ENCODE measurements at places on chromosomes 11 and 22.

DNA sequence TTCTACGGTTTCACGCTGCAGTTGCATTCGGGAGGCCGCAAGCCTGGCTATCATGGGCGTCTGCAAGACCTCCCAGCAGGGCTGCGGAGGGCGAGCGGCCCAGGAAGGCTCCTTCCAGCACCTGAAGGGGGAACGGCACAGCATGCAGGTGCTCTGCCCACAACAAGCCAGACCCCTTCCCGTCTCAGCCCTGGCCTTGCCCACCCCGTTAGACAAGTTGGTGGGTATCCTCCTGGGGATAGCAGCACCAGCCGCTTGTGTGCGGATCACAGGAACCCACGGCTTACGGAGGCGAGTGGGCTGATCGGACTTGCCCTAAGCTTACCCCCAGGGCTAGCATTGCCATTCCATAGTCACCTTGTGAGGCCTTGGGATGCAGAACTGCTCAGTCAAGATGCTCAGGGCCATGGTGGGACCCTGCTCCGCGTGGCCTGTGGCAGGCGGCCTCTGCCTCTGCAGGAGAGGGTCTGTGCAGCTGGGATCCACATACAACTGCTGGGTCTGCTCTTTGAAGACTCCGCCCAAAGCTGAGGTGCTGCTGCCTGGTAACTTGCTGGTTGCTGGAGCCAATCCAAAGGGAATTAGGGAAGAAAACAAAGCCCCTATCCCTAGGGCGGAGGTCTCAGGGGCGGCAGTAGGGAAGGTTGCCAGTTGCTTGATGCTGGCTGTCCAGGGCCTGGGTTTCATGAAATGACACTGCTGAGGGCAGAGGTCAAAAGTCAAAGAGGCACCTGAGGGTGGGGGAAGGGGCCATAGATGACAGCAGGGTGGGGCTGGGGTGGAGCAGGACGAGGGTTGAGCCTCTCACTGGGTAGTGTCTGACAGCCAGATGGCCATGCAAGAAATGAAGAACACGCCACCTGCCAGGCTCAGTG lies 1.4 kb upstream of the OSBPL5 start:
- DNase-seq = peak; percentile 67

- DNase-seq = no peak
These were observed 766.2 kb upstream of the LRRC4C start for GRCh38 chr11:42225664-42226063.

DNA sequence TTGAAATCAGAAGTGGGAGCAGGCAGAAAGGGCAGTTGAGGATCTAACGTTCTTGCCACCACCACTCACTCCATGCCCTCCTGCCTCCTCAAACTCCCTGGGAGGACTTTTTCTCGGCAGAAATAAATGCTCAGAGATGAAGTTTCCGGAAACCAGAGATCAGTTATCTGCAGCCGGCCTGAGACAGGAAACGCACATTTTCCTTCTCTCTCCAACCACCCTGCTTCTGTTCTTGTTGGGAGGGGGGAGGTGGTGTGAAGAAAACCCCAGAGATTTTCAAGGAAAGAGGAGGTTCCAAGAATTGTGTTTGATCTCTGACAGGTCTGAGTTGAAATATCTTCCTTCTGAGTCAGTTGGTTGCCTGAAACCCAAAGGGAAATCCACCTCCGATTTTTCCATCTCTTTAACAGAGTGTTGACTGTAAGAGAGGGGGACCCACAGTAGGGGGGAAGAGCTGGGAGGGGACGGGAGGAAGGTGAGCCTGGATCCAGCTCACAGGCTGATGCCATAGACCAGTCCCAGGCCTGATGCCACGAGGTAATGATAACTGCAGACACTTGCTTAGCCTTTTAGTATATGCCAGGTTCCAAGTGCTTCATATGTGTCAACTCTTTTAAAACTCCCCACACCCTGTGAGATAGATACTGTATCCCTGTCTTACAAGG lies 100.8 kb downstream of the TRAF6 start:
- DNase-seq = no peak

DNA sequence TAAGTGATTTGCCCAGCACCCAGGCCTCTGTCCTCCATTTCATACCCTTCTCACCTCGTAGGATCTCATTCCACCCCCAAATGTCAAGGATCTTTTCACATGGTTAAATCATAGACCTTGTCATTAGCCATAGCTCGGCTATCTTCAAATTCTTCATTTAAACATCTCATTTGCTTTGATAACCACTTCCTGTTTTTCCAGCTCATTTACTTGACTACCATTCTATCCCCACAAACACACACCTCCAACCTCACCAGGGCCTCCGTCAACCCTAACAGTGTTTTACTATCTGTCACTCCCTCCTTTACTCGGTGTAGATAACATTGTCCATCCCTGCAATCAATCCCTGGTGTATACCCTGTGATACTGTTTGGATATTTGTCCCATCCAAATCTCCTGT lies 36.8 kb upstream of the LARGE1 start:
- DNase-seq = no peak

GRCh38 chr22:48639896-48640748 lies 1187.6 kb downstream of the BRD1 start:
- no peak for DNase-seq

DNA sequence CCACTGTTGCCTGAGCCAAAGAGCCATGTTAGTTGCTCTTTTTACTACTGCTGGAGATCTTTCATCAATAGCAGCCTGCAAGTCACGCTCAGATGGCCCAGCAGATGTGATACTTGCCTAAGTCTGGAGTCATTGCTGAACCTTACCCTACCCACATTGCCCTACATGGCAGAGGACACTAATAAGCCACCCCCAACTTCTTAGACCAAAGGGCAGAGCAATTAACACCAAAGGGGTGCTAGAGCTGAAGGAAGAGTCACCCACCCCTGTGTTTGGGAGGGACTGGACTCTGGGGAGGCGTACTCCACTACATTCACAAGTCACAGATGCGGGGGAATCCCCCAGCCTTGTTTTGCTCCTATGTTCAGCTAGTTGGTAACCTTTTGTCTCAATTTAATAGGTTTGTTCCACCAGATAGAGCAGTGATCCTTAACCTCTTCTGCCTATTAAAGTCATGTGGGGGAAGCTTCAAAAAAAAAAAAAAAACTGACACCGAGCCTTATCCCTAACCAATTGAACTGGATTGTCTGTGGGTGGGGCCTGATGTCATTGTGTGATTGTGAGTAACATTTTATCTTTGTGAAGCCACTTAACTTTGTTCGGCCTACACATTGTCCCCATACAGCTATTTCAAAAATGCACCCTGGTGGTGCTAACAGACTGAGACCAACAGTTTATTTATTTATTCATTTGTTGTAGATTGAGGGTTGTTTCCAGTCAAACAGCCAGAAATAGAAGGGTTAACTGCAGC lies 13.1 kb downstream of the ADM start:
- DNase-seq = no peak

DNA sequence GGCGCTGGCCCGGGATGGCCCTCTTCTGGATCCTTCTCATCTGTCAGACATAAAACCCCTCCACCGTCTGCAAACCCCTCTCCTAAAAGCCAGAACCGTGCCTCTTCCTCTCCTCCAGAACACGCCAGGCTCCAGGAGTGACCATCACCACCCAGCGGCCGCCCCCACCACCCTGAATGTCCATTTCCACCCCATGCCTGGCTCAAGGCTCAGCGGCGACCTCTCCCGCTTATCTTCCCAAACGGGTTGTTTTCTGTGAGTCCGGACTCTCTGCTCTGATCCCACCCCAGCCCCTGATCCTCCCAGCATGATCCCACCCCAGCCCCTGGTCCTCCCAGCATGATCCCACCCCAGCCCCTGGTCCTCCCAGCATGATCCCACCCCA lies 37.6 kb downstream of the CELSR1 start:
- no peak for DNase-seq

DNA sequence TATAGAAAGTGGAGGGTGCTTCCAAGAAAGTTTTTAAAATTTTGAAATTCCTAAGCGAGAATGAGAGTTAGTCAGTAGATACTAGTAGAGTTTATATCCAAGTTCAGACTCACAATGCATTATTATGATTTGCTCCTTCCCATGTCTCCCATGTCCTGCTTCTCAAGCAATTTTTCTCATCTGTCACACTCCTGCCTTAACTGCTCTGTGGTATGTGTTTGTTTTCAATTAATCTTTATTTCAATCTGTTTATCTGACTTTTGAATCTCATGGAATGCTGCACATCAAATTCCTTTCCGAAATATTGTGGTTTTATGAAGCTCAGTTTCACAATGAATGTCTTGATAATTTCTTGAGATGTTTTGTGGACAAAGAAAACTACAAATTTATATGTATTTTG lies 18.1 kb downstream of the THY1 start:
- DNase-seq = no peak

DNA sequence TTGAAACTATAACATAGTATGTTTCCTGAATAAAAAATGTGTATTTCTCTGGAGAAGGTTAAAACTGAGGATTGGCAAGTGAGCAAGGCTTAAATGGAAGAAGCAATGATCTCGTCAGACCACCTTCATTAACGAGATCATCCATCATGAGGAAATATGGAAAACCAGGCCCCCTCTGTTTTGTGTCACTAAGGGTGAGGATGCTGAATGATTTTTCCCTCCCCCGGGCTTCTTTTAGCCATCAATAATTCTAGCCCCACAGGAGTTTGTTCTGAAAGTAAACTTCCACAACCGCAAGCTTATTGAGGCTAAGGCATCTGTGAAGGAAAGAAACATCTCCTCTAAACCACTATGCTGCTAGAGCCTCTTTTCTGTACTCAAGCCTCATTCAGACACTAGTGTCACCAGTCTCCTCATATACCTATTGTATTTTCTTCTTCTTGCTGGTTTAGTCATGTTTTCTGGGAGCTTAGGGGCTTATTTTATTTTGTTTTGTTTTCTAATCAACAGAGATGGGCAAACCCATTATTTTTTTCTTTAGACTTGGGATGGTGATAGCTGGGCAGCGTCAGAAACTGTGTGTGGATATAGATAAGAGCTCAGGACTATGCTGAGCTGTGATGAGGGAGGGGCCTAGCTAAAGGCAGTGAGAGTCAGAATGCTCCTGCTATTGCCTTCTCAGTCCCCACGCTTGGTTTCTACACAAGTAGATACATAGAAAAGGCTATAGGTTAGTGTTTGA lies 5.8 kb upstream of the HBE1 start:
- DNase-seq = no peak

- no peak for DNase-seq
These were observed 54.1 kb upstream of the B3GAT1 start for GRCh38 chr11:134466156-134466555.

DNA sequence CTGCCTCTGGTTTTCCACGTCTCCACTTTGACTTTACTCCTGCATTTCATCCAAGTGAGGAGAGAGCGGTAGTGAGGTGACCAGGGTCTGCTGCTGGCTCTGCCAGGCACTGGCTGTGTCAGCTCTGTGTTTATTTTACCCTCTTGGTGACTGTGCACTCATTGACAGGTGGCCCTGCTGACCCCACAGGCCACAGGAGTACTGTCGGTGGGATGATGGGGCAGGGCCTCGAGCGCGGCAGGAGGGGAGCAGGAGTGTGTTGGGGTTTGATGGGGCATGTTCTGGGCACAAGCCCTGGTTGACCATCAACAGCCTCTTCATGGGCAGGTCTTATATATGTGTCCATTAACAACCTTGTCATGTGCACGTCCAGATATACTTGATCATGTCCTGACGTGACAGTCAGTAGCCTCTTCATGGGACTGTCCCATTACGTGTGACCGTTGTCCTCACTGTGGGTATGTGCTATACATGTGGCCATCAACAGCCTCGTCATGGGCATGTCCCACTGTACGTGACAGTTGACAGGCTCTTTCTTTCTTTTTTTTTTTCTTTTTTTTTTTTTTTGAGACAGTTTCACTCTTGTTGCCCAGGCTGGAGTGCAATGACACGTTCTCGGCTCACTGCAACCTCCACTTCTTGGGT lies 31.4 kb upstream of the ACR start:
- DNase-seq = no peak

DNA sequence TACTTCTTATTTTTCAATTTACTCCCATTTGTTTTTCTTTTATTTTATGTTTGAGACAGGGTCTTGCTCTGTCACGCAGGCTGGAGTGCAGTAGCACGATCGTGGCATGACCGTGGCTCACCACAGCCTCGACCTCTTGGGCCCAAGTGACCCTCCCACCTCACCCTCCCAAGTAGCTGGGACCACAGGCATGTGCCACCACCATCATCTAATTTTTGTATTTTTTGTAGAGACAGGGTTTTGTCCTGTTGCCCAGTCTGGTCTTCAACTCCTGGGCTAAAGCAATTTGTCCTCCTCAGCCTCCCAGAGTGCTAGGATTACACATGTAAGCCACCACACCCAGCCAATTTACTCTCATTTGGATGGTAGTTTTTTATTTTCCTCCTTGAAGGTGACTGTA lies 679.3 kb upstream of the CCDC179 start:
- DNase-seq = no peak

- DNase-seq = no peak
These were observed 110.5 kb downstream of the ZNF280B start for GRCh38 chr22:22397875-22398524.

DNA sequence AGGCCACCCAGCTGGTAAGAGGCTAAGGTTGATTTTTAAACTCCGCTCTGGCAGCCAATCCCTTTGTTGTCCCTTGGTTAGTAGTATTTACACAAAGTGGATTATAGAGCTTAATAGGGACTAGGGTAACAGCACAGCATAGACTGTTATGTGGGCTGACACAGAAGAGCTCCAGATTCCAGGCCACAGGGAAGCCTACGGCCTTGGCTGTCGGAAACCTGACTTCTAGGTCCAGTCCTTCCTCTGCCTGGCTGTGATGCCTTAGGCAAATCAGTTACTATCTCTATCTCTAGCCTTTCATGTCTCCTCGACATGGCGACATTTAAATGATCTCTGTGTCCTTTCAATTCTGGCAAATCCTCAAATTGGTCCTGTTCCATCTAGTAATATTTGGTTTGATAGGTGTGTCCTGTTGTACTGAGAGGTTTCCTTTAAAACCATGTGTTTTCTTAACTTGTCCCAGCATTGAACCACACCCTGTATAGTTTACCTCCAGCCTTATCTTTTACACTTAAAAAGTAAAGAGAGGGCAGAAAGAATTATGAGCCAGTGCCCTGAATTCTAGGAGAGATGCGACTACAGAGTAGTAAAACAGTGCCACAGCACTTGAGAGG lies 4.2 kb downstream of the MMP1 start:
- no peak for DNase-seq

DNA sequence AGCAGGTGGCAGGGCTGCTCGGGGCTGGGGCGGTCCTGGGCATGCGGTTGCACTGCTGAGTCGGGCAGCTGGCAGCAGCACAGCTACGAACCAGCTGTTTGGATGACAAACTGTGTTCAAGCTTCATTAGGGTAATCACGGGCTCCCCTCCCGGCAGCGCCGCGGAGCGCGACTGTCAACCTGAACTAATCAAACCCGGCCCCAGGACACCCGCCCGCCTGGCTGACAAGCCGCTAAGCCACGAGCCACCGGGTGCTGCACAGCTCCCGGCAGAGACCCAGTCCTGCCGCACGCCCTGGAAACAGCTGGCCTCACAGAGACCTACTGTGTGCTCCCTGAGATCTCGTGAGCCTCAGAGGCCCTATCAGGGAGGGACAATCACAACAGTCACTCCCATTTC lies 60.6 kb upstream of the TCF20 start:
- peak; percentile 56 for DNase-seq

GRCh38 chr11:118691926-118692830 lies 12.7 kb upstream of the TREH start:
- no peak for DNase-seq

Measured in NCI-H1105 treated with DMSO at 0.1 percent for 48 hours (cell line).